ENCODE measurements at places on chromosomes 12 and 14.
A peak's percentile ranks its signal among the peaks of the same experiment; 100 is the strongest.

DNA sequence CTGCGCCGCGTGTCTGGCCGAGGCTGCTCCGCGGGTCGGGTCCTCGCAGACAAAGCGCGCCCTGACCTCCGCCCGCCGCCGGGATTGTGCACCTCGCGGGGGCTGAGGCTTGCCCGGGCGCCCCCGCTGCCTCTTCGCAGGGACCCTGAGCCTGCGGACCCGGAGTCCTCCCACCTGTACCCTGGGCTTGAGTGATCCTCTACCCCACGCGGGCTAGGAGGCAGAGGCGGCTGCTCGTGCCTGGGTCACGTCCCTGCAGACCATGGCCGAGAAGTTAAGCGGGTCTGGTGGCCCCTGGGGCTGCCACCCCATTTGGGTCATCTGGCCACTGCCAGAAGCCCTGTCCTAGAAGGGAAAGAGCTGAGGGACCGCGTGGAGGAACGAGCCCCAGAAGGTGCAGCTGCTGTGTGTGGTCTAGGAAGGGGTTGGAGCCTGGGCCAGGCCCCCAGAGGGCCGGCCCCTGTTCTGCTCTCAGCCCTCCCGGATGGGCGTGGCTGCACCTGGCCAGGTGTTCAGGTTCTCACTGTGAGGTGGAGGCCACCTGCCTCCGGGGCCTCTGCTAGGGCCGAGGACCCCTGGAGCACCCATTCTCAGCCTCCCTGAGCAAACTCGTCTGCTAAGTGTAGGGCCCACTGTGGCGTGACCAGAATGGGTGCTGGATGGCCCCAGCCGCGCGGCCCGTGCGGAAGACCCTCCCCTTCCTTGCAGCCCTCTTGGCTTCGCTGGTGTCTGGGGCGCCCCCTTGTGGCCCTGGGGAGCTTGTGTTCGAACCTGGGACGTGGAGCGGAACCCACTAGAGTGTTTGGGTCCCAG is 49.6 kb downstream of the LRCOL1 start:
- DNase-seq = peak; percentile 99

GRCh38 chr12:100675432-100675831 is 101.9 kb downstream of the GAS2L3 start:
- DNase-seq = no peak

DNA sequence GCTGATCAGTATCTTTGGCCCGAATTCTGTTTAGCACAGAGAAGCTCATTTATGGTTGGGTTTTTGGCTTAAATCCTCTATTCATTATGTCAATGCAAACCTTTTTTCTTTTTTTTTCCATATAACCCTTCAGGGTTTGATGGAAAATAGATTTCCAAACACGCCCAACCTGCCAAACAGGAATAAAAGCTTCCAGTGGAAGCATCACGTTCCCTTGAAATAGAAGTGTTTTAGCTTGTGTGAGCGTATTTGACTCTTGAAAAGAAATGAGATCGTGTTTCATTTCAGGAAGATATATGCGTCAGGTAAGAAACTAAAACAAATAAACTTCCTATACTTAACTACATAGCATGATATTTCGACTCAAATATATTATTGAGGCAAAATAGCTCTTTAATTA is at the start of gene PIK3C2G:
PIK3C2G (plus strand) TSS at position 246 of the 400 bp plus-strand sequence. CDS start 20,564 bp downstream, outside the sequence.
- no peak for DNase-seq

GRCh38 chr12:6763380-6763779 is 2.8 kb upstream of the PTMS start:
- DNase-seq = no peak

- no peak for DNase-seq
Measured at GRCh38 chr14:20512177-20512905, 7.0 kb downstream of the RNASE10 start.

- DNase-seq = no peak
Measured at GRCh38 chr12:56437430-56438176, 11.6 kb downstream of the TIMELESS start.

DNA sequence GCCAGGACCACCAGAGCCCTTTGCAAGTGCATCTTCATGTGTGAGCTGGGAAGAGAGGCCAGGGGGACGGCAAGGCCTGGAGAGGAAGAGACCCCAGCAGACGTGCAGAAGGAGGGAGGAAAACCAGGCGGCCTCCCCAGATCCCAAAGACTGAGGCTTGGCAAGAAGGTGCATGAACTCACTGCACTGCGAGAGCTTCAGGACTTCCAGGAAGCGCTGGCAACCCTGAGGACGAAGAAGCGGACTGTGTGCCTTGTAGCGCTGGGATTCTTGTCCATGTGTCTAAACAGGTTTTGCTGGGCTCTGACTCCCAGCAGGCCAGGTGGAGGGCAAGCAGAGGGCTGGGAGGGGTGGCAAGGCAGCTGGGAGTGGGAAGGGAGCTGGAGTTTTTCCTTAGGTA is 939 bp downstream of the TGFB3 start:
- DNase-seq = no peak

GRCh38 chr12:128767518-128767917 is 56.2 kb downstream of the SLC15A4 start:
- no peak for DNase-seq

DNA sequence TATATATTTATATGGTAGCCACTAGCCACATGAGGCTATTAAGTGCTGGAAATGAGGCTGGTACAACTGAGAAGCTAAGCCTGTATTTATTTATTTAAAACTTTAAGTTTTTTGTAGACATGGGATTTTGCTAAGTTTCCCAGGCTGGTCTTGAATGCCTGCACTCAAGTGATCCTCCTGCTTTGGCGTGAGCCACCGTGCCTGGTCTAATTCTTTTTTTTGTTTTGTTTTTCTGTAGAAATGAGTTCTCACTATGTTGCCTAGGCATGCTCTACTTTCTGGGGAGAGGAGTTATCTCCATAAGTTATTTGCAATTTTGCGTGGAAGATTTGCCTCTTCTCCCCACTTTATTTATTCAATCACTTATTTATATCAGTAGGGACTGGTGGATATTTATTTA is 4.8 kb upstream of the SNRNP35 start:
- no peak for DNase-seq

GRCh38 chr12:91139286-91139685 is 28.0 kb upstream of the LUM start:
- no peak for DNase-seq

DNA sequence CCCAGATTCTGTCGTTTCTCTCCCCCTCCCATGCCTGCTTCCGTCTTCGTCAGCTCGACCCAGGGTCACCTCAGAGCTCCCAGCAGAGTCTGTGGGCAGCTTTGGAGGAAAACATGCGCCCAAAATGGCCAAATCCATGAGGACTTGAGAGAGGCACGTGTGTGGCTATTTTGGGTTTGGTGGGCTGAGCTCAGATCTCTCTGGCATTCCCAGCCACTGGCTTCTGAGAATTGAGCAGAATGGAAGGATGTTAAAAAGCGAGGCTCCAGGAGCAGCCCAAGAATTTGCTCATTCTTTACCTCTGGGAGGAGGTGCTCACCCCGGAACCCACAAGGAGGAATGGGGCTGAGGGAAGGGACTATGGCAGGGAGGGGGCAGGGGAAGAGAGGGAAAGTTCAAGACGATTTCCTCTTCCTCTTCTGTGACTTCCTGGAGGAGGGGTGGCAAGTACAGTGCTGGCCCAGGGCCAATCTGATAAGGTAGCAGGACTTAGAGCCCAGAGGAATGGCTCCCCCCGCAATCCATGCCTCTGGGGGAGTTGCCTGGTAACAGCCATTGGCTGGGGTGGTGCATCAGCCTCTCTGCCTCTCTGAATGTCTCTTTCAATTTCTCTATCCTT is 20.1 kb downstream of the TSPAN9 start:
- DNase-seq = no peak

- DNase-seq = no peak
Measured at GRCh38 chr14:33406766-33407165, 468.1 kb downstream of the NPAS3 start.

DNA sequence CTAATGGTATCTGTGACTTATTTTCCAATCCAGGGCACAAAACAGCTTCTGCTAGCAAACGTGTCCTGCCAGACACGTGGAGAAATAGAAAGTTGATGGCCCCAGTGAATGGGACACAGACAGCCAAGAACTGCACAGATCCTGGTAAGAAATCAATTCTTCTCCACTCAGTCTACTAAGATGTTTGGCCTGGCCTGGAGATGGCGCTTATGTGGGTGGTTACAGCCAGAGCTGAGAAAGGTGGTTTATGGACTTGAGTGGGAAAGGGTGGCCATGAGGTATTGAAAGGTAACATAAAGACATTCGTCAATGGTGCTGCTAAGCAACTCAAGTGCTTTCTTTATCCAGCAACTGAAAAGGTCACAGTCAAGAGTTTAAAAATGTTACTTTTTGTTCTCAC is 2.9 kb downstream of the SLC24A4 start:
- no peak for DNase-seq

DNA sequence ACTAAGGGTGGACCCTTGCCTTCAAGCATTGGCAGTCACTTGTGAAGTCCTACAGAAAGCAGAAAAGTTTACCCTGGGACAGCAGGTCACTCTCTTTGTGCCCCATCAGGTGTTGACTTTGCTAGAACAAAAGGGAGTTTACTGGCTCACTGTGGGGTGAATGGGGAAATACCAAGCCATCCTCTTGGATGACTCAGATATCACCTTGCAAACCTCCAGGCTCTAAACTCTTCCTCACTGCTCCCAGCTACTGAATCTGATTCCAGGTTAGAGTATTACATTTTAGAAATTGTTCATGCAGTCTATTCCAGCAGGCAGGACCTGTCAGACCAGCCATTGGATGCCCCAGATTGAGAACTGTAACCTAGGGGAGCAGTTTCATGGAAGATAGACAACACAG is 7.3 kb upstream of the EDDM3B start:
- no peak for DNase-seq

- DNase-seq = no peak
Measured at GRCh38 chr14:72863216-72864006, 30.5 kb downstream of the DPF3 start.

DNA sequence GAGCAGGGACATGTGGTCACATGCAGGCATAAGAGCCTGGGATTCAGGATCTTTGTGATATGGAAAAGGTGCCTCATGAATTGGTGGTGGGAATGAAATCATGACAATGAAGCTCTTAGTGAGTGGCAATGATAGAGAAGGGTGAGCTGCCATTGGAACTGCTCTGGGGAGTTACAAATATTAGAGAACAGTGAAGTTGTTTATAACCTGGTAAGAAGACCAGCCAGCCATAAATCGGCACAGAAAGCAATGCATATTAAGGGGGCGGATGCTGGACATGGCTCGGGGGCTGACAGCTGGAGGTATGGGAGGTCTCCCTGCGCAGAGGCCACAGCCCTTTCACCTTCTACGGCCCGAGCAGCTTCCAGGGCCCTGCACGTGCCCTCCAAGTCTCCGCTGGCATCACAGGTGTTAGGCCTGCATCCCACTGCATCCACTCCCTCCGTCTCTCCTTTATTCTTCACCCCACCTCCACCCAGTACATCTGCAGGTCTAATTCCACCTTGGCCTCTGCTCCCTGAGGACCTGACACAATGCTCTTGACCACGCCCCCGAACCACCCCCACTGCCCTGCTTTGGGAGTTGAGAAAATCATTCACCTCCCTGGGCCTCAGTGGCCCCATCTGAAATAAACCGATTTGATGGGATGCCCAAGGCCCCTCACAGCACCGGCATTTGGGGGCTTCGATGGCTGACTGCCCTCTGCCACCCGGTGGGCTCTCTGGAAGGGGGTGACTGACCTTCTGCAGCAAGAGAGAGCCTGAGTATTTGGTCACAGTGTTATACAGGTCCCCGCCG is 4.1 kb downstream of the CACNA2D4 start:
- no peak for DNase-seq

GRCh38 chr14:51228391-51228790 is 11.7 kb upstream of the TMX1 start:
- DNase-seq = no peak

GRCh38 chr14:61632807-61633206 is 62.5 kb upstream of the HIF1A start:
- DNase-seq = no peak

DNA sequence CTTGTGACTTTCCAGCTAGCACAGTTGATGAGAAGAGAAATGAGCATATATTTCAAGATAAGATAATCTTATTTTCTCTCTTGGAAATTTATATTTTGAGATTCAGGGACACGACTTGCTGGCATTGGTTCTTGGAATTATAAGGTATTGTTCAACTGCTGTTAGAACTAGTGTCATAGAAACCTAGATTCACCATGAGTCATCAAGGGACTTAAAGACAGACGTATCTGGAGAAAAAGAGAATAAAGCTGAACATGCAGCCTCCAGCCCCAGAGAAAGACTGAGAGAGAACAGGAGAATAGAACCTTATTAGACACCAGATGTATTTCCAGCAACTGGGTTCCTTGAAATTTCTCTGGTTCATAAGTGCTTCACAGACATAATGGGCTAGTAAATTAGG is 194.4 kb upstream of the PPFIA2 start:
- DNase-seq = no peak

GRCh38 chr14:50978888-50979287 is 34.6 kb upstream of the PYGL start:
- no peak for DNase-seq

DNA sequence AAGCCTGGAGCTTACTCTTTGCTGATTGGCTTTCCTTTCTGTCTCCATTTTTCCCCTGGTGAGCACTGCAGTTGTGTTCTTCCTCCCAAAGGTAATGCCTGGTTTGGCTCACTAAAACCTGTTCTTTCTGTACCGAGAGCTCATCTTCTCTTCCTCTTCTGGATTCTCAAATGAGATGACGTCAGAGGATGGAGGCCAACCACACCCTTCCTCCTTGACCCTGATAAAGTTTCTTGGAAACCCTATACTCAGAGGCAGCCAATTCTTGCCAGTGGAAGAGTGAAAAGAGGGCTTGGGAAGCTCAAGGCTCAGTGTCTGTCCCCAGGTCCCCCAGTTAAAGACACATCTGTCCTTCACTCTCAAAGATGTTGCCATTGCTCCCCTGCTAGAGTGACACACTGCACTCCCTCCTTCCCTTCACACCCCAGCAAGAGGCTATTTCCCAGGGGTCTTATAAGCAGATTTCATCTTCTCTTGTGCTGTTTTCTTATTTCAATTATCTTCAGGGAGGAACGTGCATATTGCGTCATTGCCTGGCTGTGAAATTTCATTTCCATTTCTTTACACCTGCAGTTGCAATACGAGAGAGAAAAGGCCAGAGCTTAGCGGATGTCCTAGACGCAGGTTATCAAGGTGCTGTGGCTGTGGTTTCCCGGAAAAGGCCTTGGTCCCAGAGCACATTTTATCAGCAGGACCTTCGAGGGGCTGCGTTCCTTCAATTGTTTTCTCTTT is 27.3 kb downstream of the NTF3 start:
- no peak for DNase-seq

- no peak for DNase-seq
Measured at GRCh38 chr12:64633011-64633939, 23.0 kb downstream of the RASSF3 start.

DNA sequence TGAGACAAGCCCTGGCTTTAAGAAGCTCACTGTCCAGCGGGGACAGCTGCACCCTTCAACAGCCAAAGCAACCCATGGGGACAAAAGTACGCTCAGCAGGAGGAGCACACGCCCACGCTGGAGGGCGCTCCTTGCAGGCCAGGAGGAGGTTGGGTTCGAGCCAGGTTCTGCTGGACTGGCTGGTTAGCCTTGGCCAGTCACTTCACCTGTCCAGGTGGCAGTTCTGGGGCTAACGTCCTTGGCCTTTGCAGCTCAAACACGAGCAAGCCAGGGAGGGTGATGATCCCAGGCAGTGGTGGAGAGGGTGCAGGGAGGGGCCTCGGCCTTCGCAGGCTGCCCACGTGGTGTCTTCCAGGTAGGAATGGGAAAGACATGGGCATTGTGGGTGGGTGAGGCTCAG is 13.1 kb downstream of the CHGA start:
- DNase-seq = no peak

GRCh38 chr12:114499338-114499737 is 93.4 kb upstream of the TBX5 start:
- DNase-seq = no peak

GRCh38 chr14:104932676-104933631 is 8.3 kb downstream of the PLD4 start:
- DNase-seq = peak; percentile 99

Measured in 8988T (cell line).